ENCODE measurements at places on chromosomes 3 and 15. TPM values are rescaled to one million over a fixed set of nuclear protein-coding genes. Genes with fewer than 3 reads are reported as not detected.

- DNase-seq, result no peak
These were observed 219.2 kb downstream of the OPA1 start for GRCh38 chr3:193812078-193812725.

GRCh38 chr3:140242818-140243276, 307.9 kb downstream of the CLSTN2 start:
- no peak for DNase-seq

DNA sequence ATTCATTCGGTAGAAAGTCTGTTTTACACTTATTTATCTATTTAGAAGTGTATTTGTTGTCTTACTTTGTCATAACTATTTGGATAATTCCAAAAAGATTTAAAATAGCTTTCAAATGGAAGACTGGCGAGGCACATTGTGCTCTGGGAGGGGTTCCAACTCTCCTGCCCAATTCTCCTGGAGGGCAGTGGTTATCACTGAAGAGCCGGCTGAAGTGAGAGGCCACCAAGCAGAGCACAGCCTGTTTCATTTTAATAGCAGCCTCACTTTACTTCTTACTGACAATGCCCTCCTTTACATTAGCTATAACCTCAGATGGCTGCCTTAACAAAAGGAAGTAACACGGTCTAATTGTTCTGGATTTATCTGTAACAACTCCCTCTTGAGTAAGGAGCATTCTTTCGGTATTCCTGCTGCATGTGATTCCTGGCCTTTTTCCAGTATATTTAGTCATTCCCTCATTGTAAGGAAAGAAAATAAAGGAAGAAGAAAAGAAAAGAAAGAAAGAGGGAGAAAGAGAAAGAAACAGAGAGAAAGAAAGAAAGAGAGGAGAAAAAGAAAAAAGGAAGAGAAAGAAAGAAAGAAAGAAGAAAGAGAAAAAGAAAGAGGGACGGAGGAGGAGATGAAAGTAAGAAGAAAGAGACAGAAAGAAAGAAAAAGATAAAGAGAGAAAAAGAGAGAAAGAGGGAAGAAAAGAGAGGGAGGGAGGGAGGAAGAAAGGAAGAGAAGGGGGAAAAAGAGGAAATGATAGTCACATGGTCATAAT, 339.8 kb upstream of the WNT5A start:
- no peak for DNase-seq

- no peak for DNase-seq
These were observed 73.5 kb downstream of the ATP1B3 start for GRCh38 chr3:141949972-141950371.

Gene NRROS
- not detected for total RNA-seq

Gene TMCO5A
- not detected for total RNA-seq

DNA sequence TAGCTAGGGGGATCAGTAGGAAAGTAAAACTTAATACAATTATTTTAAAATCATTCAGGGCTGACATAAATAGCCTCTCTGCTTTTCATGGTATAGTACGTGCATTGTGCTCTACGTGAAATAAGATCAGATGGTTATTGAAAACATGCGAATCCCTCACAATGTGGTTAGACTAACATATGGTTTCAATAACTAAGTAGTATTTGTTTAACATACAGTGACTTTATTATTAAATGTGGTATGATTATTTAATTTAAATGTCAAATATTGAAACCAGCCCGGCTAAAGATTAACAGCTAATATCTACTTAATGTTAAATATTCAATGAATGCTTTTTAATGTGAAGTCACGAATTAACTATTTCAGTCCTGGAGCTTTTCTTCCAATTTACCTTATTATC, 473.9 kb upstream of the THBS1 start:
- no peak for DNase-seq

- no peak for DNase-seq
These were observed 817.2 kb upstream of the CADM2 start for GRCh38 chr3:84141571-84141970.

GRCh38 chr15:25905140-25905539, 42.0 kb upstream of the ATP10A start:
- no peak for DNase-seq

Gene SSUH2
- total RNA-seq, result 0.27 TPM

- DNase-seq, result no peak
These were observed 16.0 kb downstream of the CD200 start for GRCh38 chr3:112348943-112349342.

GRCh38 chr3:9862391-9863057, 17.5 kb downstream of the CIDEC start:
- no peak for DNase-seq

GRCh38 chr15:85711580-85712192, 83.0 kb downstream of the KLHL25 start:
- DNase-seq, result no peak

- no peak for DNase-seq
These were observed 11.3 kb downstream of the B3GALNT1 start for GRCh38 chr3:161093895-161094294.

DNA sequence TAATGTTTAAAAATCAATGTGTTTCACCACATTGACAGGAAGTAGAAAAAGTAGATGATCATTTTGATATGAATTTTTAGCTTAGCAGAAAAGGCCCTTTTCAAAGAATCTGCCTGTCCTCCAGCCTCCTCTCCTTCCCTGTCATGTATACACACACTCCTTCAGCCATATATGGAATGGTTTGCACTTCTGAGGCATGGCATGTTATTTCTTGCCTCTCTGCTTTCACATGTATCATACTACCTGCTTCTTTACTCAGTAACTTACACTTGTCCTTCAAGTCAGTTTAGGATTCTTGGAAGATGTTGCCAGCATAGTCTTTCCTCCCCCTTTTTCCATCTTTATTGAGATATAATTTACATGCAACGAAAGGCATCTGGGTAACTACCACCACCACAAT, 79.0 kb downstream of the REC114 start:
- DNase-seq, result no peak

GRCh38 chr15:84398763-84399701, 163.5 kb downstream of the GOLGA6L4 start:
- no peak for DNase-seq

- no peak for DNase-seq
These were observed 57.0 kb downstream of the BSN start for GRCh38 chr3:49611291-49611690.

DNA sequence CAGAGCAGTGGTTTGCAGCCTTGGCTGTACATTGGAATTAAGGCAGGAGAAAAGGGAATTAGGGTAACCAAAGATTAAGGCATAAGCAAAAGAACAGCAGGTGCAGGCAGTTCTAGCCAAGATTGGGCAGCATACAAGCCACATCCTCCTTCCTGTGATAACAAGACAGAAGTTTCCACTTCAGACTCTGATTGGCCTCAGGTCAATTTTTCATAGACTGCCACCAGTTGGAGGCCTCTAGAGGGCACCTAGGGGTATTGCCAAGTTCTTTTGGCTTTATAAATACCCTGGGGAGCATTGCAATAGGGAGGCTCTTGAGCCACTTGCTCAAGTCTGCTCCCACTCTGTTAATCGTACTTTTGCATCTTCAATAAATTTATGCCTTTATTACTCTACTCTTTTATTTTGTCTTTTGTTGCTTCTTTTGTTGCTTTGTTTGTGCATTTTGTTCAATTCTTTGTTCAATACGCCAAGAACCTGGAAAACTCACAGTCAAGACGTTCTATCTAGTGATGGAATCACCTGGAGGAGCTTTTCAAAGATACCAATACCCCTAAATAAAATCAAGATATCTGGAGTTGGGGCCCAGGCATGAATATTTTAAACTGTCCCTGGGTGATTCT, 32.2 kb upstream of the FMN1 start:
- peak; percentile 63 for DNase-seq

GRCh38 chr3:152497890-152498289, 229.2 kb downstream of the MBNL1 start:
- no peak for DNase-seq

- DNase-seq, result no peak
These were observed 21.9 kb upstream of the SQOR start for GRCh38 chr15:45612790-45613415.
